ENCODE measurements at places on chromosomes 7 and 10.

DNA sequence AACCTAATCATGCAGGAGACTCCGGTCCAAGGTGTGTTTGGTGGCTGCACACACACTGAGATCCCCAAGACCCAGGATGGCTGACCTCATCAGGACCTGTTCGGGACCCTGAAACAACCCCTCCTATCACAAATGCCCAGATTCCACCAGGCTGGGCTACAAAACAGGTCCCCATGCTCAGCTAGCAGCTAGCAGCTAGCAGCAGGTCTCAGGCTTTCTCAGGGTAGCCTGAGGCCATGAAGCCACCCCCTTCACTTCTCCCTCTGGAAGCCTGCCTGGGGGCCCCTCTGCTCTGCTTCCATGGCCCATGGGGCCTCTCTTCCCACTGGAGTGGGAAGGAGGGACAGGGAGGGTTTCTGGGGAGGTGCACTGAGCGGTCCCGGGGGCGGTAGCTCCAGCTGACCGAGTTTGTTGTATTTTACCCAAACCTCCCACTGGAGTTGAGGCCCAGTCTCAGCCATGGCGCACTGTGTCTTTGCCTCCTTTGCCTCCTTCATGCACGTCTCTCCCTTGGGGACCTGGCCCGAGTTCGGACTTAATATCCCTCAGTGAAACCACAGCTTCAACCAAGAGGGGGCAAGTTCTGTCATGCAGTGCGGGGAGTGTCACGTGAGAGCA, 95.1 kb upstream of the GPR26 start:
- DNase-seq, result no peak

DNA sequence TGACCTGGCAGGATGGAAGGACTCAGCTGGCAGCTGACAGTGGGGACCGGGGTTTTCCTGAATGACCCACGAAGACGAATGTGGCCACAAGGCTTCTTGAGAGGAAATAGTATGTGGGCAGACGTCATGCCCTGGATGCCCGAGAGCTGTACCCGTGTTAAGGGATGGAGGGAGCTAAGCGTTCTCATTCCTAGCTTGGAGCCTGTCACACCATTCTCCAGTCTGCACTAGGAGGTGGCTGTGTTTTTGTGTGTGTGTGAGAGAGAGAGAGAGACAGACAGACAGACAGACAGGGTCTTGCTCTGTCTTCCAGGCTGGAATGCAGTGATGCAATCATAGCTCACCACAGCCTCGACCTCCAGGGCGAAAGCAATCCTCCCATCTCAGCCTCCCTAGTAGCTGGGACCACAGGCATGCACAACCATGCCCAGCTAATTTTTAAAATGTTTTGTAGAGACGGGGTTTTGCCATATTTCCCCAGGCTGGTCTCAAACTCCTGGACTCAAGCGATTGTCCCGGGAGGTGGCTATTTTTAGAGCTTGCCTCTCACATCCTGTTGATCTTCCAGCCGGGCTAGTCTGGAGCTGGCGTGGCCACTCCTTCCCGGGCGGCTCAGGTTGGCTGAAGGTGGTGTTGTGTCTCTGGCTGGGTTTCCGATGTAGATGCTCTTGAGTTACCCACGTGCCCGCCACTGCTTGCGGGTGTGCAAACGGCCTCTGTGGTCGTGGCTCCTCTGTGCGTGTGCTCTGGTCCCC, 2.1 kb downstream of the AMZ1 start:
- DNase-seq, result no peak

- DNase-seq, result no peak
Measured at GRCh38 chr10:60200012-60200681, 189.5 kb downstream of the ANK3 start.

GRCh38 chr10:10873289-10873688, 144.4 kb upstream of the CELF2 start:
- no peak for DNase-seq

DNA sequence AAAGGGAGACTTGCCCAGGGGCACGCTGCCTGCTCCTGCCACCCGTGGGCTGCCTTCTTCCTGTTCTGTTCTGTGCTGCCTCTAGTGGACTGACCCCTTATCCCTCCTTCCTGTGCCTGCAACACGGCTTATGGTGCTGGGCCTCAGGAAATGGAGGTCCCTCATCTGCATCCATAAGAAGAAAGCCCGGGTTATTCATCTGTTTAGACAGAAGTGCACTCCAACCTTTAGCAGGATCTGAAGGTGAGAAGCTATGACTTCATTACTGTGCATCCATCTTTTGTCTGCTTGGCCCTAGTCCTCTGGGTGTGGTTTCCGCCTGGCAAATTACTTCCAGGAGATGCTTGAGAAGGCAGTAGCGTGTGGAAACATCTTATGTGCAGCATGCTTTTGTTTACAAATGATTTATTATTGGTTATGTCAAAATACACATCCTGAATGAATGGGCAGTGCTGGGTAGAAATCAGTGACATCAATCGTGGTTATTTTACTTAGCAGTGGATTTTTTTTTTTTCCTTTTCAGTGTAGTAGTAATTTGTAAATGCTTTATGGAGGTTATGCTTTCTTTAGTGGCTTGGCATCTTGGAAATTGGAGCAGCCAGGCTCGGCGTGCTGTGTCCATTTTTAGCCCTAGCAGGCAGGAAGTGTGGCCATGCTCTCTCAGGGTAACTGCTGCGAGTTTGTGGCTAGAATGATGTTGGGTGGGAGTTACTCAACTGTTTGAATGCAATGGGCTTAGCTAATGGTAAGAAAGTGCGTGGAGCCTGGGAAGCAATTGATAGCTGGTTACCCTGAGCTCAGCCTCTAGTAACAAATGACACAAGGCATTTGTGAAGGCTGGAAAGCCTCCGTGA, 12.7 kb downstream of the PTPRE start:
- peak; percentile 65 for DNase-seq

DNA sequence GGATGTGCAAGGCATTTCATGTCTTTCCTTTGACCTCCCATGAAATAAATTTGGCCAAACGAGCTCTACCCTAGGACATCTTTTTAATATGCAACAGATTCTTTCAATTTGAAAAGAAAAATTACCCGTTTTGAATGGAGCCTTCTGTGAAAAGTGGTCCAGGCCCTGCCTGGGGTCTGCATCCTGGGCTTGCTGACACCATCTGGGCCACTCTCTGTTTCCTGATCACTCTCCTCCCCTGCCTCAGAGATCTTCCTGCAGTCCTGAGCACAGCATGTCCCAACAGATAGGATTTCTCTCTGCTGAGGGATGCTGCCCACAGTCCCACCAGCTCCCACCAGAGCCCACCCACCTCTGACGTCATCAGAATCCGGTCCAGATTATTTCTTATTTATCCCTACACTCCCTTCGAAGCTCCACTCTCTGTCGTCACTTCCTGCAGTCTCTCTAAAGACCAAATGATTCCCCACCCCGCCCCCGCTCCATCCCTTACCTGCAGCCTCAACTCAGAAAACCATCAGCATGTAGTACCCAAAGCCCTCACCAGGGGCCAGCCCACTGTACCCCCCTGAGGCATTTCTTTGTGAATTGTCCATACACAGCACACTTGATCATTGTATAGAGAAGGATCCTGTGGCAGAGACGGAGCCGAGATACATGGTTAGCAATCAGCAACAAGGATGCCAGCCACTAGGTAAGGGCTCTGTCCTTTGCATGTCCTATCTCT, 192.1 kb upstream of the MGMT start:
- no peak for DNase-seq

GRCh38 chr7:29386196-29386765, 177.4 kb upstream of the PRR15 start:
- DNase-seq, result no peak

DNA sequence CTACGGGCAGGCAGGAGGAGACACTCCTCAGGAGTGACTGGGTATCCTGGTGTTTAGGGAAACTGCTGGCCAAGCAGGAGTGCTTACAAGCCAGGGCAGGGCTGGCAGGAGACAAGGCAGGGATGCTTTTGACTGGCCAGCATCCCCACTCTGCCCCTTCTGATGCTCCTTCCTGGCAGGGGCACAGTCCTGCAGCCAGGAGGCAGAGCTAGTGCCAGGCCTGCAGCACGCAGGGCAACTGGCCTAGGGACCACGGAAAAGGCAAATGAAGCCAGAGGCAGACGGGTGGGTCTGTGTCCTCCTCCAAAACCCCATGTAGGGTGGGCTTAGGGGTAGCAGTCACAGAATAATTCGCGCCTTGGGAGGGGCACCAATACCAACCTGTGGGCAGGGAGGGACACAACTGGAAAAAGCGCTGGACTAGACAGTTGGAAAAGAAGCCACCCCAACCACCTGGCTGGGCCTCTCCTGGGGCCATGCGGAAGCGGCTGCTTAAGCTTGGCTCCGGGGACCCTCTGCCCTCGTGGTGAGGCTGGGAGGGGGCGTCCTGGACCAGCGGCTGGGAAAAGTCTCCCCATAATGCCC, 4.8 kb downstream of the IMPDH1 start:
- DNase-seq, result no peak

DNA sequence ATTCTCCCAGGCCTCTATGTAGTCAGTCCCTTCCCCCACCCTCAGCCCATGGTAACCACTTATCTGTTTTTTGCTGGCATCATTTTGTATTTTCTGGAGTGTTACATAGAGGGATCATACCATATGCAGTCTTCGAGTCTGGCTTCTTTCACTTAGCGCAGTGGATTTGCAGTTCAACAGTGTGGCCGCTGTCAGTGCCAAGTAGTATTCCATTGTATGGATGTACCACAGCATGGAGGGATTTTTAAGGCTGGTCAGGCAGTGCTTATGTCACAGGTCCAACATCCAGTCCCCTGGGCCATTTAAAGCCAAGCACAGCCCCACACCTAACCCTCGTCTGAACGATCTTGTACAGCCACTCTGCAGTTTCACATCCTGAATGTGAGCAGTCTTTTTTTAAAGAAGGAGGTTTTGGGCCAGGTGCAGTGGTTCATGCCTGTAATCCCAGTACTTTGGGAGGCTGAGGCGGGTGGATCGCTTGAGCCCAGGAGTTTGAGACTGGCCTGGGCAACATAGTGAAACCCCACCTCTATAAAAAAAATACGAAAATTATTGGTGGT, 121.8 kb downstream of the CUX1 start:
- DNase-seq, result no peak

GRCh38 chr10:70190581-70190980, 20.3 kb upstream of the SAR1A start:
- DNase-seq, result no peak

GRCh38 chr7:30755384-30756154, 3.6 kb downstream of the INMT start:
- DNase-seq, result no peak

- DNase-seq, result no peak
Measured at GRCh38 chr7:152392254-152392653, 43.5 kb downstream of the KMT2C start.

- no peak for DNase-seq
Measured at GRCh38 chr10:100020886-100021253, 11.1 kb upstream of the DNMBP start.

DNA sequence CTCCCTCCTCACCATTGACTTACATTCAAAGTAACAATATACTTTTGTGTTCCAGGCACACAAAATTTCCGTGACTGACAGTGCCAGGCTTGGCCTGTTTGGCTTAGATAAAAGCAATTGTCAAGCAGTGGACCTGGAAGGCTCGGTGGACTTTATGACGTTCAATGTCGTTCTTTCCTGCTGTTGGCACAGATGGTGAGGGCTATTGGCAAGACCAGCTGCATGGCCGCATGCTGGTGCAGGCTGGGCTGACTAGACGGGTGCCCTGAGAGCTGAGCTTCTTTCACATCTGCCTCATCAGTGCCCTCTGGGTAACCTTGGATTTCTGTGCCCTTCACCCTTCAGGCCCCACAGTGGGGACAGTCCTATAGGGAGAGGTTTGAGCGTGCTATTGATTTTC, 45.2 kb downstream of the WIPF3 start:
- DNase-seq, result no peak

- DNase-seq, result no peak
Measured at GRCh38 chr10:112773783-112774182, 176.3 kb upstream of the TCF7L2 start.

- no peak for DNase-seq
Measured at GRCh38 chr10:29650552-29650944, 15.8 kb upstream of the SVIL start.
